Camera-type eye (tissue), 1 donor: ENCODE measurements at places on chromosomes 2 and 18. TPM values are rescaled to one million over a fixed set of nuclear protein-coding genes. Genes with fewer than 3 reads are reported as not detected.

NT5DC4 gene
- total RNA-seq = 0.22 TPM

TBC1D8 gene
- 20.8 TPM for total RNA-seq

GULP1 gene
- 86.1 TPM for total RNA-seq

ACKR3 gene
- 26.8 TPM for total RNA-seq

AMER3 gene
- total RNA-seq = 11.8 TPM

TMEM17 gene
- total RNA-seq = 6.0 TPM

TRIM54 gene
- total RNA-seq = 4.7 TPM

ALPP gene
- not detected for total RNA-seq

RAB6C gene
- total RNA-seq = 0.44 TPM

IL1RN gene
- total RNA-seq = 10.3 TPM

BOLL gene
- total RNA-seq = 0.27 TPM

RIF1 gene
- 98.9 TPM for total RNA-seq

TRIB2 gene
- 195 TPM for total RNA-seq

RAB11FIP5 gene
- total RNA-seq = 17.6 TPM

BMP10 gene
- not detected for total RNA-seq

LOXHD1 gene
- 0.77 TPM for total RNA-seq

SCYGR8 gene
- total RNA-seq = not detected

LMAN1 gene
- total RNA-seq = 173 TPM

HOXD8 gene
- 2.1 TPM for total RNA-seq
